ENCODE measurements at places on chromosomes 2 and 18. TPM values are rescaled to one million over a fixed set of nuclear protein-coding genes. Genes with fewer than 3 reads are reported as not detected.

- no peak for DNase-seq
Observed at GRCh38 chr2:239277401-239278085, 123.3 kb downstream of the HDAC4 start.

GRCh38 chr2:212345966-212346365 lies 192.6 kb downstream of the ERBB4 start:
- DNase-seq, result no peak

DNA sequence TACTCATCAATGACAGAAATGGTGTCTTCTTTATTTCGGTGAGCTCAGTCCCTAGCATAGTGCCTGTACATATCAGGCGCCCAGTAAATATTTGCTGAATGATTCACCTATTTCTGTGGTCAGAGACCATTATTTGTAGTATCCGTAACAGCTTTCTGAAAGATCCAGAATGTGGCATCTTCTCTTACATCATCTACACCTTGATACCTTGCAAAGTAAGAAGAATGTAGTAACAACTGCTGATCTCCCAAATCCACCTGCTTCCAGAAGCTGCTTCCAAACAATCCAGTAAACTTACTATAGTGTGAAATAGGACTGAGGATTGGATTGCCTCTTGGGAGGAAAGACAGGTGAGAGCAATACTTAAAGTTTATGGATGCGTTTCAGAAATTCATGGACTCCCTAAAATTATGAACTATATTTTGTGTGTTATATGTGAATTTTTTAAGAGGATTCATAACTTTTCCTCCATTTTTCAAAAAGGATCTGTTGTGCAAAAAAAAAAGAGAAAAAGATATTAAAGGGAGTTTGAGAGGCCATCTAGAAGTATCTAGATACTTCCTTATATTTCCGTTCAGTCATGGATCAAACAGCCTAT lies 945 bp upstream of the ASXL2 start:
- no peak for DNase-seq

GRCh38 chr18:79928563-79928960 lies 22.9 kb downstream of the SLC66A2 start:
- DNase-seq, result no peak

GRCh38 chr2:114714313-114714712 lies 271.9 kb downstream of the DPP10 start:
- DNase-seq, result no peak

DNA sequence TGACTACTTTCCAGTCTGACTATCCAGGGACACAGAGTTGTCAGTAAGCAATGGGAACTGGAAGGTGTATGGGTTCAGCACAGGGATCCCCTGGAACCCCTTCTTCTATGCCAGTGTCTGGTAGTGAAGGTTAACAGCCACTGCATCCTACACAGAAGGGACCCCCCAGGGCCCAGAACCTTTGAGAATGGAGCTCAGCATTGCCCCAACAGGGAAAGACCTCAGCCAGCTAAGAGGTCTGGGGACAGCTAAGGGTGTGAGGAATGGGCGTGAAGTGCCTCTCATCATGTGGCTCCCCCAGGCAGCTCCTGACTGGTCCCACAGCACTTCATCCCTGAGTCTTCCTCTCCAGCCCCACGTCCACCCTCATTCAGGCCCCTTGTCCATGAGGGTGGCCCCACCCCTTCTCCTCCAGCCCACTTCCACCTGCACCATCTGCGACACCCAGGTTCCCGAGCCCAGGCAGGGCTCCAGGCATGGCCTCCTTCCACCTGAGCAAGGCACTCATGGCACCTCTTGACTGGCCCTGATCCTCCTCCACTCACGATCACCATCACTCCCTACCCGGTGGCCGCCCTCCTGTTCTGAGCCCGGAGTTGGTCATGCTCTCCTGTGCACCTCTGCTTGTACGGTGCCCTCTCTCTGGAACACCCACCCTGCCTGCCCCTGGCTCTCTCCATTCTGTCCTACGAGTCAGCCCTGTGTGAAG lies 77.1 kb downstream of the SFXN5 start:
- DNase-seq, result no peak

DNA sequence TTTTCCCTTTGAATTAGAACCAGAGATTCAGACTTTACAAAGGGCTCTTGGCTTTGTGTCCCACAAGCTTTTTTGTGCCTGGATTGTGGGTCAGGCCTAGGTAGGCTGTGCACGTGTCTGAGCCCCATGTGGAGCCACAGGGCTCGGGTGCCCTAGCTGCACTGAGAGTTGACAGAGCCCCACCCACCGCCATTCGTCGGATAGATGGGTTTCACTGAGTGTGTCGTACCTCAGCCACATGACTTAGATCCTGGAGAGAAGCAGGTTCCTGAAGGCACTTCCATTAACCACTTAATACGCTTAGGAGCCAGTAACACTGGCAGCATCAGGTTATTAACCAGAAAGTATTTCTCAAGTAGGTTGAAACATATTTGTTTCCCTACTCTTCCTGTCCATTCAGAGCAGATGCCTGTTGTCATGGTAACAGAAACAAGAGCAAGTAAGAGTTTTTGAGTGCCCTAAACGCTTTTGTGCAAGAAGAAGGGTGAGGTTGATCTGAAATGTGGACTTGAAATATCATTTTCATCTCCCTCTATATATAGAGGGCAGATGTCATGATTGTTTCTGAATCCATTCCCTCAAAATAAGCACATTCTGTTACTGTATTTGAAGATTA lies 30.0 kb downstream of the ADCYAP1 start:
- DNase-seq, result no peak

DNA sequence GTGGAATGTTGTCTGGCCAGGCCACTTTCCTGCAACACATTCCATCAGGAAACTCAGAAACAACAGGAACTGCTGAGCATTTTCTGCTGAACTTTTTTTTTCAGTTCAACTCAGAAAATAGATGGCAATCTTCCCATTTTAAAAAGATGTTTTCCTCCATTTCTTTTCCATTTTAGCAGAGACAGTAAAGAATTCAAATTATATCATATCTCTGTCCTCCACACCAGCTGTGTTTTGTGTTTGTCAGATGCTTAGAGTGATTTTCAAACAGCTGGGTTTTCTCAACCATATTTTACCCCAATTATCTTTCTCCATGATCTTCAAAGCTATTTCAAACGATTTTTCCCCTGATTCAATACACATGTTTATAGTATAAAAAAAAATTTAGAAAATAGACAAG lies 713.4 kb downstream of the LRRTM4 start:
- DNase-seq, result no peak

DNA sequence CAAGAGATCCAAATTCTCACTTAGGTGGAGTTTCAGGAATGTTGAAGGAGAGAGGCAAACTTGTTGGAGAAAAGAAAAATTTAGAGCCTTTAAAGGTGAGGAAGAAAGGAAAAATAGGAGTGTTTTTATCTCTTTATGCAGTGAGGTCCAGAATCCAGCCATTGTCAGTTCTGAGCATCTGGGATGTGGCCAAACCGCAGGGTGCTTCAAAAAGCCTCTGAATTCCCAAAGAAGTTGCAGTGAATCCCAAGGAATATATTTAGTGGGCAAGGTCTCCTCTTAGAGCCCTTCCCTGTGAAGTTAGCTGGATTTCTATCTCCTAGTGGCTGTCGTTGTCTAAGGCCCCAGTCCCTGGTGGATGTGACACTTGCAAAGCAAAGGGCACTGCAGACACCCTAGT lies 51.2 kb downstream of the MTCL1 start:
- DNase-seq, result no peak

DNA sequence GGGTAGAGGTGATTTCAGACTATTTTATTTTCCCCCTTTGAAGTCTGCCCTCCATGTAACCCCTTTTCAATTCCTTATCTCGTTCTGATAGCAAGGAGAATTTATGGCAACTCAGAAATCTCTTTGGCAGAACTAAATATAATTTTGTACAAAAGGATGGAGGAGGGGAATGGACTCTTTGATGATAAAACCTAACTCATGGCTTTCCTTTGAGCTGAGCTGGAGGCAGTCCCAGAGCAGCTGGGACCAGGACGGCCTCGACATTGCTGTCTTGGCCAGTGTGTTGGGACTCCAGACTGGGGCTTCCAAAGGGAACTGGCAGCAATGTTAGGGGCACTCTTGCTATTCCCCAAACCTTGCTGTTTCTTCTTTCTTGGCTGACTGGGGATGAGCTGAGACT lies 47.7 kb downstream of the PAX8 start:
- no peak for DNase-seq

DNA sequence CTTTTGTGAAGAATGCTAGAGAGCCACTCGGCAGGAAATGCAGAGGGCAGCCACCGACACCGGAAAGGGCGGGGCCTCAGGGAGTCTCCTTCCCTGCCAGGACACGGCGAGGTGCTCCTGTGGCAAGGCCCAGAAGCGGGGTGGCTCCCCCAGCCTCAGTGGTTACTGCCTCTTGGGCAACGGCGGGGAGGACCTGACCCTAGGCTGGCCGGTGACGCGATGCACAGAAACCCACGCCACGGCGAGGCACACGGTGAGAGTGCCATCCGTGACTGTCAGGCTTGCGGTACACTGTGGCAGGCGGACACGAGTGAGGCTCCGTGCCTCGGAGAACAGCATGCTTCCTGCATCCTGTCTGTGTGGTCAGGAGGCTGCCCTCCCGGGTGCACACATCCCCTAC lies 47.8 kb downstream of the ZAP70 start:
- DNase-seq, result no peak

DNA sequence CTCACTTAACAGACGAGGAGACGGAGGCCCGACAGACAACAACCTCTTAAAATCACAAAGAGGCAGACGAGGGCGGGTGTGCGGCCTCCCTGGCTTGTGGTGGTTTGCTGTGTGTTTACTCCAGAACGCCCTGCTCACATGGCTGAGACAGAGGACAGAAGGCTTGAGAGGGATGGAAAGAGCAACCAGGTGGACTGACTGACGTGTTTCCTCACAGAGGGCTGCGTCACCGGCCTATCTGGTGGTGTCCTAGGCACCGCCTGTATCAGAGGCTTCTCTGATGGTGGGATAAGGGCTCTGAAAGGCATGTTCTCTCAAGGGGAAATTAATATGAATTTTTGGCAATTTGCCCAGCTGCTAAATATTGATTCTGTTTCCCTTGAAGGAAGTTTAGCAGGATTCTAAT lies 47.0 kb upstream of the RALBP1 start:
- no peak for DNase-seq

GRCh38 chr2:219671279-219671678 lies 43.8 kb downstream of the SLC4A3 start:
- DNase-seq, result no peak

DNA sequence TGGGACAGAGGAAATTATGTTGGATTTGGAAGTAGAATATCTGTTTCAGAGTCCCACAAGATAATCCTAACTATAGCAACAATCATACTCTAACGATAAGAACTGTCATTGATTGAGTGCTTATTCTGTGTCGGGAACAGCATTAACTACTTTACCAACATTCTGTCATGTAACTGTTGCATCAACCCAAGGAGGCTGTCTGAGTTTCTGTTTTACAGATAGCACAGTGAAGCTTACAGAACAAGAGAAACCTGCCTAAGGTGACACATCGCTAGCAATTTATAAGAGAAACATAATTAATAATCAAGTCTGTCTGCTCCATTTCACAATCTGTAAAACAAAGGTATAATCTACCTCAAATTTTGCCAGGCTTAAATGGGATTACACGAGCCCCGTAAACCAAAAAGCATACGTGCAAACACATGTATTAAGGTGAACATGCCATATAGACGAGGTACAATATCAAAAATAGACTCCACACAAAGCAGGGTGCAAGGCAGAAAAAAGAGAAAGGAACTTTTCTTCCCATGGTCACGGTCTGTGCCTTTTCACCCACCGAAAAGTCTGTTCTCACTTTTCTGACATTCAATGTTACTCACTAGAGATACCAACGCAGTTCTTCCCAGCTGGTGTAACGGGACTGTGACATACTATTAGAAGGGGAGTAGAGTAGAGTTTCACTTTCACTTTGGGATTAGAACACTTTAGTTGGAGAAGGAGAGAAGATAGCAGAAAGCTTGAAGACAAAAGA lies 37.2 kb upstream of the SLC8A1 start:
- no peak for DNase-seq

GRCh38 chr2:9374071-9374730 lies 49.1 kb downstream of the ITGB1BP1 start:
- DNase-seq, result no peak

DNA sequence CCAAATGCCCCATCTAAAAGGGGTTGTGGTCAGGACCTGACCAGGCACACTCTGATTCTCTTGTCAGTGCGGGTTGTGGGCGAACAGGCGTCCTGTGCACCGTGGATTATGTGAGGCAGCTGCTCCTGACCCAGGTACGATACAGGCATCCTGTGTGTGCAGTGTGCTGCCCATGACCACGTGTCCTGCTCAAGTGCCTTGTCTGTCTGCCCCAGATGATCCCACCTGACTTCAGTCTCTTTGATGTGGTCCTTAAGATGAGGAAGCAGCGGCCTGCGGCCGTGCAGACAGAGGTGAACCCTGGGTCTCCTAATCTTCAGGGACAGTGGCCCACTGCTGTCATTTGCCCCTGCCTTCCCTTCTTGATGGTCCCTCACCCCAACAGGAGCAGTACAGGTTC lies 14.6 kb downstream of the PTPN18 start:
- no peak for DNase-seq

Gene DLX1
- not detected for total RNA-seq

Gene RGPD8
- 4.8 TPM for total RNA-seq

Gene SERPINB10
- not detected for total RNA-seq
